Muscle of leg (tissue), 16 donors: ENCODE measurements at places on chromosomes 13 and 19.

DNA sequence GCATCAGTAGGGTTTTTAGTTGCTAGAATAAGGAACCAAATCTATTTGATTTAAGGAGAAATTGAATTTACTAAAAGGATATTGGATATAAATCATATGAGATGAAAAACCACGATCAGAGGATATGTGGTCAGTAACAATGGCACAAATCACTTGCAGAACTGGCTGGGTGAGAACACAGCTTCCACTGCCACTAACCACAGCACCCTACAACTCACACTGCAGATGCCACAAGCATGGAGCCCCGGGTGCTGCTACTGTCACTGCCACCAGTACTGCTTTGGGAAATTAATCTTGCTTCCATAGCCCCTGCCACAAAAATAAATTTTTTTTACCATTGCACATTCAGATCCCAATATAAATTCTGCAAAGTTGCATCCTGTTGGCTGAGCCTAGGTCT, 40.6 kb upstream of the KLF12 start:
- DNase-seq = no peak

DNA sequence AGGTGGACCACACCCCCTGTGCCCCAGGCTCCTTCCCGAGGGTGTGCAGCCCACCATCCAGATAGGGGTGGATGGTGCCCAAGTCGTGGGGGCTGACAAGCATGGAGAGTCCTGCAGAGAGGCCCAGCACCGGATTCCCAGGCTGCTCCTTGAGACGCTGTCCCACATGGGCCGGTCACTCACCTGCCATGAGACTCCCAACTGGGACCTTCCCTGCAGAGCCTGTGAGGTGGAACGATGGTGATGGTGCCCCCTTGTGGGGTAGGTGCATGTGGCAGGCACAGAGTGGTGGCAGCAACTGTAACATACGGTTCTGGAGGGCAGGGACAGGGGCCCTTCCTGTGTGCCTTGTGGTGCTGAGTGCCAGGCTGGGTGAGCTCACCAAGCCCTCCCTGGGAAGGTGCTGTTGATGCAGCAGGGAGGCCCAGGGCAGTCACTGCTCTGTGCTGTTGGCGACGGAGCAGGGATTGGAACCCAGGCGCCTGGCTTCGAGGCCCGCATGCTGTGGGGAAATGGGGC, 33.1 kb downstream of the PPP1R37 start:
- DNase-seq = peak; percentile 35

GRCh38 chr19:46972311-46972710, 47.3 kb upstream of the NPAS1 start:
- peak; percentile 90 for DNase-seq

- DNase-seq = peak; percentile 78
These were observed 39.5 kb downstream of the DHRS12 start for GRCh38 chr13:51764184-51765141.

DNA sequence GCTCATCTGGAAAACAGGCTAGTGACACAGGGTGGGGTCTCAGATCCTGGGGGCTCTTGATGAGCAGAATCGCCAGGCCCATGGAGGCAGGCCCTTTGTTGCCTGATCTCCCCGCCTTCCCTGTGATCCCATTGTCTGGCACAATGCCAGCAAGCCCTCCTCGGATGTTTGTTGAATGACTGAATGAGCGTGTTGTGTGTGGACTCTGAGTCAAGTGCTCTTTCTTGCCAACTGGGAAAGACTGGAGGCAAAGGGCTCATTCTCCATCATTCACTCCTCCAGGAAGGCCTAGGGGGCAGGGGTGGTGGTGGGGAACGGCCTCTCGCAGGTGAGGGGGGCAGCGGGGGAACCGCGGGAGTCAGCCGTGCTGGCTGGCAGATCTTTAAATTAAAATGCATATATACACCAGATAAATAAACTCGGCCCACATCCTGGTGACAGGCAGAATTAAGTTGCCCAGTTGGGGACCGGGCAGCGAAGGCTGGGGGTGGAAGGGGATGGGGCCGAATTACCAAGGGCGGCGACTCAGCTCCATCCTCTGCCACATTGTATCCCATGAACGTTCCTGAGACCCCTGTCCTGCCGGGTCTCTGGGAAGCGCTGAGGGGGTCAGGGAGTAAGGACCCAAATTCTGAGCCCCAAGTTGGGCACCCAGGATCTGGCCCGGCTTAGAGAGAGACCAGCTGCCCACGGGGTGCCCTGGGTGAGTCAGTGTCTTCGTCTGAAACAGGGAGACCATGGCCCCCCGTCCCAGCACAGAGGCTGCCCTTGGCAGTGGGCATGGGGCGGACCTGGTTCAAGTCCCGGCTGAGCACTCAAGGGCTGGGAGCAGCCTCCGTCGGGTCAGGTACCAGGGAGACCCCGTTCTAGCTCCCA, 24.5 kb downstream of the EFNA2 start:
- DNase-seq = no peak
